ENCODE measurements at places on chromosomes 3 and 15.

GRCh38 chr15:90402223-90402622 is 14.2 kb downstream of the IQGAP1 start:
- DNase-seq = no peak

DNA sequence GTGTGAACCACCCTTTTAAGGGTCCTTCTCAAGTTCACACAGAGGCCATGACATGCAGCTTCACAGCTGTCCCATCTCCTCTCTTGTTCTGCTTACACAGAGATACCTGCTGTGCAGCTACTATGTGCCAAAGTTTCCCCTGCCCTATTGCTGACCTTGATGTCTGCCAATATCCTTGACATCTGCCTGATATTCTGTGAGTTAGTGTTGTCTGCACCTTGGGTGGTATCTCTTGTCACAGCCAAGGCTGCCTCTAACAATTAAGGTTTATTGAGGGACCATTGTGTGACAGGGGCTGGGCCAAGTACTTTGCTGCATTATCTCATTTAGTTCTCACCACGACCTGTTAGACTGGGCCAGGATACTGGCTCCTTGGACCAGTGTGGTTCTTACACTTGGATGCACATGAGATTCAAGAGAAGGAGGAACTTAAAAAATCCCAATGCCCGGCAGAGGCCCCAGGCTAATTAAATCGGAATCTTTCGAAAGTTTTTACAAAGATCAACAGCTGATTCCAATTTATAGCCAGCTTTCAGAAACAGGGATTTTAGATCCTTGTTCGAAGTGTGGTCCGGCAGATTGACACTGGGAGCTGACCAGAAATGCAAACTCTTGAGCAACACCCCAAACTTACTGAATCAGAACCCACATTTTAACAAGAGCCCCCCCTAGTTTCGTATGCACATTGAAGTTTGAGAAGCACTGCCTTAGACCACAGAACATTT is 178.6 kb downstream of the SATB1 start:
- DNase-seq = no peak

DNA sequence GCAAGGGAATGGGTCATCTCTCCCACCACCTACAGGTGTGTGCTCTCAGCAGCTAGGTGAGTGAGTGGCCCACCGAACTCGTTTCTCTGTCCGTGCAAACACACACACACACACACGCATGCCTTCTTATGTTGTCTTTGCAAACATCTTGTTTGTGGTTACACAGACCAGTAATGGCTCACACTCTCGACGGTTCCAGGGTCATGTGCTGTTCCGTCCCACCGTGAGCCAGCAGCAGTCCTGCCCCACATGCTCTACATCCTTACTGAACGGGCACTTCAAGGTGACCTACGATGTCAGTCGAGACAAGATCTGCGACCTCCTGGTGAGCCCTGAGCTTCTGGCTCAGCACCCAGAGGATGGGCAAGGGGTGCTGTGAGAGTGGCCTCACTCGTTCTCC is 4.3 kb downstream of the ITIH1 start:
- DNase-seq = no peak

DNA sequence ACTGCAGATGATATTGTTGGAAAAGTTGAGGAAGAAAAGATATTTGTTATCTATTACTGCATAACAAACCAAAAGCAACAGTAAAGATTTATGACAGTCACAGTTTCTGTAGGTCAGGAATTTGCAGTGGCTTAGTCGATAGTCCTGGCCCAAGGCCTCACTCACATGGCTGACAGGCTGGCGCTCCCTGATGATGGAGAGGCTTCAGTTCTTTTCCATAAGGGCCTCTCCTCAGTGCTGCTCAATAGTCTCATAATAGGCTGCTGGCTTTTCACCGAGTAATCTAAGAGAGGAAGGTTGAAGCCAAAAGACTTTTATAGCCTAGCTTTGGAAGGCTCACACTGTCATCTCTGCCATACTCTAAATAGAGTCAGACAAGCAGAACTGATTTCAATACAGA is 17.7 kb downstream of the IREB2 start:
- no peak for DNase-seq

- no peak for DNase-seq
These were observed 3.8 kb downstream of the DCBLD2 start for GRCh38 chr3:98897701-98898100.

DNA sequence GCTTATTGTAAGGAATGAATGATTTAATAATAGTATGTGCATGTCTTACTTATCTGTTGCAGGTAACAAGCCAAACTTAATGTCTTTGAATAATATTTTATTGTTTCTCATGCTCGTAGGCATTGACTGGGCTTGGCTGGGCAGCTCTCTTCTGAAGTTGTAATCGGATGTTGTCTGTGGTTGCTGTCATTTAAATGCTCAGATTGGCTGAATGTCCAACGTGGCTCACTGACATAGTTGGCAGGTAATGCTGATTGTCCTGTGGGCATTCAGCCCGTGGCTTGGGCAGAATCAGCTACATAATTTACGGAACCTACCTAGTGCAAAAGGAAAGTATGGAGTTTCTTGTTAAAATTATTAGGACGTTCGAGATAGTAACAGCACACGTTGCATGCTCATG is 297.4 kb upstream of the GBE1 start:
- DNase-seq = no peak

DNA sequence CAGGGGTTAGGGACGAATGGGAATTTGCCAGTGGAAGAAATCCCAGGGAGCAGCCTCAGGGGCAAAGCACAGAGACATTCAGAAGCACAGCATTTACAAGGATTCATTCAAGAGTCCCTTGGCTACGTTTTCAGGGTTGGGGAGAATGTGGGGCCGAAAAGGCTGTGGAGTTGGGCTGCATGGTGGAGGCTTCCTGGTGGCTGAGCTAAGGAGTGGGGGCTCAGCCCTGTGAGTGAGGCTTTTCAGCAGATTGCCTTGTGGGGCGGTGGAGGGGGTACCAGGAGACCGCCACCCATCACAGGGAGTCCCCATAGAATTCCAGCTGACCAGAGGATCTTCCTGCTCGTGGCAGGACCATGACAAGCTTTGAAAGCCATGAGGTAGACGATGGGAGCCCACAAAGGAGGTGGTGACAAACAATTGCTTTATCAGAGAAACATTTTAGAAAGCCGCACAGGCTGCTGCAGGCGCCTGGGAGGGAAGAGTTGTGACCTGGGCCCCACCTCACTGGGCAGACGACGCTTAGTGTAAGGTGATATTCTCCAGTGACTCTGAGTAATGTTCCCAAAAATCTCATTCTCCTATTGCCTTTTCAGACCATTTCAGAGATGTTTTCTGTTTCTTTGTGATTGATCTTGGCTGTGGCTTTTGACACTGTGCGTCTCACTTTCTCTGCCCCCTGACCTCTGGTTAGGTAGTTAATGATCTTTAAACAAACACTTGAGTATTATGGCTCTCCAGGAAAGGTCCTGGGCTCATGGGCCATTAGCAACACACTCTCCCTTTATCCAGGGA is 128.0 kb downstream of the DNAJB8 start:
- DNase-seq = no peak

DNA sequence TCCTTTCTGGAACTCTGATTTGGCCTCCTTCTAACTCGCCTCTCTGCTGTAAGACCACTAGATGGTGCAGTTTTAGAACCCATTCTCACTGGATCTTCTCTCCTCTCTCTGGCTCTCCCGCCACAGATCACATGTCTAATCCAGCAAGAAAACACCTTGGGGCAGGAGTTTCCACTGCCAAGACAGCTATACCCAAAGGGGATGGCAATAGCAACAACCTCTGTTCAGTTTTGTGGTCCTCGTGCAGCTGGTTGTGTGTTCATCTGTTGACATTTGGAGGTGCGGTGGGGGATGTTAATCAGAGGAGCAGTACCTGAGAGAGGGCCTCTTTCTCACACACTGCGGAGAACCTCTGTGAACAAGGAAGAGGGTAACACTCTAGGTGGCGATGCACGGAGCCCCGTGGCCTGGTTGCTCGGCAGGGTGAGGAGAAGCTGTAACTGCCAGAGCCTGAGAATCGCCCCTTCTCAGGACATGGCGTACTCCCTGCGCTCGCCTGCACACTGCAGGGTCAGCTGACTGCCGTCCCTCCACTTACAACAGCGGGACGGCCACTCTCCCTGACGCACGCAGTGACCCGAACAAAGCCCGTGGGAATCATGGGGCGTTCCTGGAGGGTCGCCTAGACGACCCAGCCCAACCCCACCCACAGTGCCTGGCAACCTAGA is at the start of gene TEX55:
TEX55 (plus strand) TSS at position 666 of the 668 bp plus-strand sequence. CDS start 25 bp downstream, outside the sequence.
- DNase-seq = no peak

DNA sequence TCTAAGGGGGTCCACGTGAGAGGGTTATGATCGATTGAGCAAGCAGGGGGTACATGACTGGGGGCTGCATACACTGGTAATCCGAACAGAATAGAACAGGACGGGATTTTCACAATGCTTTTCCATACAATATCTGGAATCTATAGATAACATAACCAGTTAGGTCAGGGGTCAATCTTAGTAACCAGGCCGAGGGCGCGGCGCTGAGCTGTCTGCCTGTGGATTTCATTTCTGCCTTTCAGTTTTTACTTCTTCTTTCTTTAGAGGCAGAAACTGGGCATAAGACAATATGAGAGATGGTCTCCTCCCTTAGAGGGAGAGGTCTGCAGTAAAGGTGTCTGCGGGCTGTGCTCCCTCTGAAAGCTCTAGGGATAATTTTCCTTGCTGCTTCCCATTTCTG is 261.3 kb downstream of the XXYLT1 start:
- no peak for DNase-seq

GRCh38 chr3:64190517-64191515 is 34.5 kb downstream of the PRICKLE2 start:
- no peak for DNase-seq

- DNase-seq = no peak
These were observed 235.2 kb downstream of the NAALADL2 start for GRCh38 chr3:175094344-175094743.

DNA sequence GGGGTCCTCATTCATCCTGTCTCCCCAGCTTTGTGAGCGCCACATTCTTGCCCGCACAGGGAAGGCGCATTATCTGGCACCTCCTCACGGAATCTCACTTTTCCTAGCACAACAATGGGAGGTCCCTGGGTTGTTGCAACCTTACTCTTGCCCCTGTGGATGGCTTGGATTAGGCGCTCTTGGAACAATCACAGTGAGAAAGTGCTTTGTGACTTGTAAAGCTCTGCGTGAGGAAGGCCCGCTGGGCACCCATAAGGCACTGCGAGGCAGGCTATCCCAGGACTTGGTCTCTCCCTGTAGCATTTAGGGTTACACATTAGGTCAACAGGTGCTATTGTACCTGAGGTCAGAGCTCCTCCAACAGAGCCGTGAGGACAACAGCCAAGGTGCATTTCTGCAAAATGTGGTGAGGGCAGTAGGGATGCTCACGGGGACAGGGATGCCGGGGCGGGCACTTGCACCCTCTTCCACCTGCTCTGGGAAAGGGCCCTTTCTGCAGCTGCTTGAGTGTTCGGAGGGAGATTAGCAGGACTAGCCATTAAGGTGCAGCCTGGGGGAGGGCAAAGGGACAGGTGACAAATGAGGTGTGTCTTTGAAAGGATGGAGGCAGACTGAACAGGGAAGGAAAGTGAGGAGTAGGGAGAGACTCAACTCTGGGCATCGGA is 13.9 kb upstream of the LRRC15 start:
- no peak for DNase-seq

DNA sequence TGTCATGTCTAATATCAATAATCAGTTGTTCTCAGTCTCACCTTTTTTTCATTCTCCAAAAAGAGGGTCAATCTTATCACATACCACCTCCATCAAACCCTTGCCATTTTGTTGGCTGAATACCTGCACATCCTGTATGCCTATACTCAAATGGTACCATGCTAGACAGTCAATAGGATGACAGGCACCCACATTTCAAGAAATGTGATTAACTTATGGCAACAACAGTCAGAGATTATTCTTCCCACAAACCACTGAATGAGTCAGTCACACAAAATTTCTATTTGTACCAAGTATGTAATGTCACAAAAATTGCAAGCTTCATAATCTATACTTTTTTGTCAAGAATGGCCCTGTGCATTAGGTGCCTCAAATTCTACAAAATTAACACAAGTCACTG is 5.1 kb upstream of the SLC27A2 start:
- DNase-seq = no peak

GRCh38 chr3:35675621-35676020 is 36.3 kb downstream of the ARPP21 start:
- no peak for DNase-seq

DNA sequence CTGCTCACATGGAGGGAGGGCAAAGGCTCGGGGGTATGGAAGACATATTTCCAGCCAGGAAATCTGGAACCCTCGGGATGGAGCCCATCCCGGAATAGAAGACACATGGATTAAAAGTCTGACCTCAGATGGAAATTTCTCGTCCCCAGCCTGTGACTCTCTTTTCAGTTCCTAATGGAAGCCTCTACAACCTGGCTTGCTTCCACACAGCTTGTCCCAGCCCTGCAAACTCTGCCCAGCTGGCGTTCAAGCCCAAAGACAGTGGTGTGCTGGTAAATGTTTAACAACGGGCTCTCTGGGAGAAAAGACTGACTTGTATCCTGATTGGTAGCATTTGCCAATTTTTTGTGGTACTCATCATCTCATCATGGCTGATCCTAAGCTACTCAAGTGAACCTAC is 35.6 kb upstream of the TLE3 start:
- no peak for DNase-seq

DNA sequence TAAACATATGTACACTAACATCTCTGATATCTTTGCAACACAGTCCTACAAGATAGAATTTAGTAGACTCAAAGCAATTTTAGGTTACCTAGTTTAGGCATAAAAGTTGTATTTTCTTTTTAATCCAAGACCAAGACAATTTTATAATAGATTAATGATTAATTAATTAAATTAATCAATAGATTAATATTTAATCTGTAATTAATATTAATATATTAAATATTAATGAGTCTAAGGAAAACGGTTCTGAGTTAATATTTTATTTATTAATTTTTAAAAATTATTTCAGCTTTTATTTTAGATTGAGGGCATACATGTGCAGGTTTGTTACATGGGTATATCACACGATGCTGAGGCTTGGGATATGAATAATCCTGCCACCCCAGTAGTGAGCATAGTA is 49.0 kb downstream of the EHHADH start:
- DNase-seq = no peak

- DNase-seq = no peak
These were observed 16.5 kb downstream of the CCRL2 start for GRCh38 chr3:46423588-46423987.

- no peak for DNase-seq
These were observed 2.5 kb upstream of the EOMES start for GRCh38 chr3:27724459-27725197.

DNA sequence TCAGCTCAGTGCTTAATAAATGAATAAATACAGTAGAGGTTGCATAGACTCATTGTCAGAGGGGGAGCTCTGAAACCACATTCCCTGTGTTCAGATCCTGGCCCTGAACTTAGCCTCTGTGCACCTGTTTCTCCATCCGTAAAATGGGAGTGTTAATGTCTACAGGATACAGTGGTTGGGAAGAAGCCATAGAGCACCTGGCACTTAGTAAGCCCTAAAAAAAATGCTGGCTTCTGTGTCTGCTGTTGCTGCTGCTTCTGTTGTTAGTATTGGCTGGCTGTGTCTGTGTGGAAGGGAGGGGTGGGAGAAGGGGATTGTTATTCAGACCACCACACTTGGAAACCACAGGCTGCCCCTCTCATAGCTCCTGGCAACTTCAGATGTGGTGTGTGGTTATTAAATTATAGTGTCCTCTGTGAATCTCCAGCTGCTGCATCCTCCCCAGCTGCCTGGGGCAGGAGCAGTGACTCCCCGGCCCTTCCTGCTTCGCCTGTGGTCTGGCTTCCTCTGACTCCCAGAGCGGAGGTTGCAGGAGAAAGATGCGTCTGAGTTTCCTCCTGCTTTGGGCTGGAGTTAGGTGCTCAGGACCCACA is 31.0 kb downstream of the FGD5 start:
- no peak for DNase-seq

- DNase-seq = no peak
These were observed 23.2 kb upstream of the SNRPA1 start for GRCh38 chr15:101318147-101318819.
